ENCODE measurements at places on chromosomes 2 and 18.

GRCh38 chr2:159564081-159564480 is 52.3 kb downstream of the BAZ2B start:
- DNase-seq = no peak

DNA sequence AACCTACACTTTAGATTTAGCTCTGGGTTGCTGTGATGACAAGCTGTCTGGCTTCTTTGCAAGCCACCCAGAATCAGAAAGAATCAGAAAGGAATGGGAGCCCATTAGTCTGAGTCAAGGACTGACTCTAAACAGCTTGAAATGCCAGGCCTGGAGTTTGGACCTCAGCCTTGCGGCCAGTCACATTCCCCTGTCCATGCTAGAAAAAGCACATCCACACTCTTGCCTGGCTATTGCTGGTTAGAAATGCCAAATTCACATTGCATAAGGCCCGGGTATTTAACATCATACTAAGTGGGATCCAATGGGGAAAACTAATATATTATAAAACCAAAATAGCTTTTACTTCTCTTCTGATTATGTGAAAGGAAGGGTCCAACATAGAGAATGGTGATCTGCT is 756.8 kb upstream of the KLHL29 start:
- DNase-seq = no peak

DNA sequence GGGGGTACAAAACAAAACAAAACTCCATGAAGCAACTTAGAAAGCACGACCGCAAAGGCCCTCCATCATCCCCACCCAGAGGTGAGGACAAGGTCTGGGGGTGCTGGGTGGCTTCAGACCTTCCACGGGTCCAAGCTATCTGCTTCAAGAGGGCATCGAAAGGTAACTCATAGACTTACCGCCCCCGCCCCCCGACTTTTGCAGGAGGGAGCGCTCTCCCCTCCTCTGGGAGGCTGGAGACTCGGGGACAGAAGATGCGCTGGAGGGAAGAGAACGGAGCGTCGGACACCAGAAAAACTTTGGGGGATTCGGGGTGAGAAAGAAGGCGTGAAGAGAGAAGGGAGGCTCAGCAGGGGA is 300 bp upstream of the STON1 start:
- DNase-seq = no peak

DNA sequence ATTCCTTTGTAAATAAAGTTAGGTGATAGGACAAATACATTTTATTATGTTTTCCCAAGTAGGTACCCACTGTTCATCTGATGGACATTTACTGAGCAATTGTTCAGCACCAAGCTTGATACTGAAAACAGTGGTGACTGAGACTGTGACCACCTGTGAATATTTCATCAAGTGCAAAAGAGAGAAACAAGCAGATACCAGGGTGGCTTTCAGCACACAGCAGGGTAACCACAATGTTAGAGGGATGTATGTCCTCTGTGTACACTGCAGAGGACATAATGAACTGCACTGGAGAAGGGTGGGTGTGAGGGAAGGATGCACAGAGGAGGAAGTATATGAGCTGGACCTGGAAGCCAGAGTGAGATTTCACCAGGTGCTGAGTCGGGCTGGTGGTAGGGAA is 411.8 kb downstream of the RAD51AP2 start:
- DNase-seq = no peak

GRCh38 chr18:31942291-31942998 is 483 bp downstream of the TRAPPC8 start:
- DNase-seq = peak; percentile 0

DNA sequence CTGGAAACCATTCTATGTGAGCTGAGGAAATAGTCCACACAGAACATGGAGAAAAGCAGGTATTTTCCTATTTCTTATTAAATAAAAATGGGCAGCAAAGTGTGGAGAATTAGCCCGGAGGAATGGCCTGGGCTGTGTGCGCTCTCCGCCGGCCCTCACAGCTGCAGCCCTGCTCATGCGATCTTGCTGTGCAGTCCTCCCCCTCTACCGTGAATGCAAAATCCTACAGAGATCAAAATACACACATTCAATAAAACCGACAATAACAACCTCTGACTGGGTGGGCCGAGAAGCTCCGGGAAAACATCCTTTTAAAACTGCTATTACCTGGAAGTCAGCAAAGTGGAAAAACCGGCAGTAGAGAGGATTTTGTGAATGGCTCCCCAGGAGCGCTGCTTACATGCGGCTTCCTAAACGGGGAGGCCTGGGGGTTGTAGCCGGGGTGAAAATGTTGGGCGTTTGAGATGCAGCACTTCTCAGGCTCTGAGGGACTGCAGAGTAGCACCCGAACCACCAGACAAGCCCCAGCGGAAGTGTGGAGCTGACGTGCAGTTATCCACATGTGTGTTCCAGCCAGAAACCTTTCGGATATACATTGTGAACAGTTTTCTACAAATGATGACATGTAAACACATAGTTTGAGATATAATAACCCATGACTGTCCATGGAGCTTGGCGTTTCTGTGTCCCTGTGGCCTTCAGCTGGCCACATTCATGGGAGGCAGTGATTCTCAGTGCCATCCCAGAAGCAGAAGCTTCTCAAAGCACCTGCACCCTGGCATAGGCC is 94.2 kb upstream of the ALKAL2 start:
- DNase-seq = no peak

DNA sequence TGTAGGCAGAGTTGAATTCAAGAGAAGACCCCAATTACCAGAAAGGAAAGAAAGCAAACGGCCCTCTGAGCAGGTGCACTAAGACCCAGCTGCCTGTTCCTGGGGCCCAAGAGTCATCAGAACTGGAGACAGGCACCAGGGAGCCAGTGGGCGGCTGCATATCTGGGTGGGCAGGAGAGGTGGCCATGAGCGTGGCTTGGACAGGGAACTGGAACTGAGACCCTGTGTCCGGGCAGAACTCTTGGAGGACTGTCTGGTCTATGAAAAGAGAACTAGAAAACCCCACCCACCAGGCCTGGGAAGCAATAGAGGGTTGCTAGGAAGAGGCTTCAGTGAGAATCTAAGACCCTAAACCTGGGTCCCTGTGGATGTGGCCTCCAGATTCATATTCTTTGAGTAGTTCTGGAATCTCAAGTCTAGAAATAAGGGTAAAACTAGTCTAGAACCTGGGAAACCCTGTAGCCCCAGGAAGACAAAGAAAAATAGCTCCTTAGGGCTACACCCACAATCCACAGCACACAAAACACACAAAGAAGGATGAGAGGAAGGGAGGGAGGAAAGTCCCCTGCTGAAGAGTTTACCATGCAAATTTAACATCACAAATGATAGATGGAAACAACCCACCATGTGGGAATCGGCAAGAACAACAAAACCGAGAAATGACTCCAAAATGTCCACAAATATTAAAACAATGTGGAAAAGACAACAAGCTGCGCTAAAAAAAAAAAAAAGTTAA is 147.0 kb downstream of the HDAC4 start:
- DNase-seq = no peak

DNA sequence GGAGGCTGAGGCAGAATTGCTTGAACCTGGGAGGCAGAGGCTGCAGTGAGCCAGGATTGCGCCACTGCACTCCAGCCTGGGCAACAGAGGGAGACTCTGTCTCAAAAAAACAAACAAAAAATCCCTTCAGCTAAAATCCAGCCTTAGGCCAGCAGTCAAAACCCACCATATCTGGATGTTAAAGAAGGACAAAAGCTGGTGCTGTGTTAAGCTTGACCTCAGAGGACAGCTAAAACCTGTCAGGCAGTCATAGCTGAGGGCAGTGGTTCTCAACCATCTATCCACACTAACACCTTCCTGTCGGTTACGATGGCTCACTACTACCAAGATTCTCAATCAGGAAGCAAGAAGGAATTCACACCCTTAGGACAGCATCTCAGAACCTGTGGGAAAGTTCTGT is 9.6 kb downstream of the PTRHD1 start:
- DNase-seq = no peak

Measured in SW480 (cell line).